ENCODE measurements at places on chromosomes 4 and X.

- DNase-seq, result no peak
Observed at GRCh38 chr4:78432896-78433295, 118.7 kb upstream of the ANXA3 start.

- DNase-seq, result no peak
Observed at GRCh38 chrX:137151403-137151802, 117.6 kb upstream of the GPR101 start.

DNA sequence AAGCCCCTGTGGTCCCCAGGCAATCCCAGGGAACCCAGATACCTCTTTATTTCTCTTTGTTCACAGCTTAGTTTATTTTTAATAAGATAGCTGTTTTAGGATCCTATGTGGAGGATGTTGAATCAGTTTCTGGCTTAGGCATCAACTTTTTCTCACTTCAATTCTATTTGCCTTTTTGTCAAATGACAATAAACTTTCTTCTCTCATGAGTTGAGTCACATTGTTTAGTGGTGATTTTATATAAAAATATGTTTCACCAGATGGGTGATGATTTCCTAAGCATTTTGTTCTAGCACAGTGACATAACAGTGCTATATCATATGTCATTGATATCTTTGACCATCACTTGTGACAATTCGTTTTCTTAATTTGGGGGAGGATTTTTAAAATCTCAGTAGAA, 198.1 kb upstream of the PUDP start:
- DNase-seq, result no peak

DNA sequence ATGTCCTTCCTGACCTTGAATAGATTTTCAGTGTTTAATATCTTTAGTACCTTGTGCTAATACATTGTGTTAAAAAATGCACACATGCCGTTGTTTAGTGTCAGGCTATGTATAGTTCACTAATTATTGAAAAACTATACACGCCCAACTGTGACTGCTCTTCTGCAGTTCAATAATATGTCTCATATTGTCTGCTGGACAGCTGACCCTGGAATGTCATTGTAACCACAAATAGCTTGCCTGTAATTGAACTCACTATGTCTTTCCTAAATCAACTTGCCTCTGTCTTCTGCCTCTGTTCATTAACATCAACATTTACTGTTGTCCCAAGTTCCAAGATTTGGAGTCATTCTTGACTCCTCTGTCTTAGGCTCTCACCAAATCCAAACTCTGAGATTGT, 114.5 kb downstream of the TMA16 start:
- DNase-seq, result no peak

GRCh38 chr4:23734000-23734399, 155.8 kb downstream of the PPARGC1A start:
- no peak for DNase-seq

- no peak for DNase-seq
Observed at GRCh38 chr4:3085948-3086670, 11.6 kb downstream of the HTT start.

DNA sequence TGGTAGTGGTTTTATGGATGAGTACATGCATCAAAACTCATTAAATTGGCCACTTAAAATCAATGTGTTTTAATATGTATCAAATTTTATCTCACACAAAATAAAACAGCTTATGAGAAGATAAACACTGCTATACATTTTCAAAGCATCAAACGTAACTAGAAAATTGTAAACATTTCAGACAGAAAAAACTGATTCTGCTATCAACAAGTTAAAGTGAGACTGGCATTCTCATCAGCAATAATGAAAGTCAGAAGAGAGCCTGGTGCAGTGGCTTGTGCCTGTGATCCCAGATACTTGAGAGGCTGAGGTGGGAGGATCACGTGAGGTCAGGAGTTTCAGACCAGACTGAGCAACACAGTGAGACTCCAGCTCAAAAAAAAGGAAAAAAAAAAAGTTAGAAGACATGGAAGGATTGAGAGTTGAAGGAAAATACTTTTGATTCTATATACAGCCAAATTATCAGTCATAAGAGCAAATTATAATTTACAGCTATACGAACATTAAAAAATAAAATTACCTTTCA, 2.9 kb downstream of the TBCK start:
- DNase-seq, result no peak

DNA sequence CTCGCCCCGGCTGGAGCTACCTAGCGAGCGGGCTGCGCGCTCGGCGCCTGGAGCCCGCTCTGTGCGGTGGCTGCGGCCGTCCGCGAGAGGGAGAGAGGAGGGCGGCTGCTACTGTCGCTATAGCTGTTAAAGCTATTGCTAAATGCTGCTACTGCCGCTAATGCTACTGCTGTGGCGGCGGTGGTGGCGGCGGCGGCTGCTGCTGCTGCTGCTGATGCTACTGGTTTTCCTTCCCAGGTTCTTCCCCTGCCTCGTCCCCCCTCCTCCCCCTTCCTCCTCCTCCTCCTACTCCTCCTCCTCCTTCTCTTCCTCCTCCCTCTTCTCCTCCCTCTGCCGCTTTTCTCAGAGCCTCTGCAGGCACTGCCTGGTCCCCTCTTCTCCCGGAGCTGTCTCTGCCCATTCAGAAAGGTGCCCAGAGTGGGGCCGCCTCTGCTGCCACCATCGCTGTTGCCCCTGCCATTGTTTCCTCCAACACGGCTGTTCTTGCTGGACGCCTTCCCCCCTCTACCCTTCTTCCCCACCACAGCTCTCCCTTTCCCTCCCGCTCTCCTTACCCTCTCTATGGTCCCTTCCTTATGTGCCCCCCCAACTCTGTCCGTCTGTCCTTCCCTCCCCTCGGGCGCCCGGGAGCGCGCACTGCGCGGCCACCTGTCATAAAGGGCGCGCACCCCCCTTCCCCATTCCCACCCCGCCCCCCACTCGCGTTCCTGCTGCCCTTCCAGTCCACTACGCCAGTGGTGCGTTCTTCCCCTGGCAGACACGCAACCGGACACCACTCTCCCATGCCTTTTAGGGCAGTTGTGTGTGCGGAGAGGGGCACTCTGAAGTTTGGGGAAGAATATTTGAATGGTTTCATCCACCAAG, at the start of gene NEXMIF:
NEXMIF (minus strand) TSS at position 228 of the 864 bp plus-strand sequence.
- no peak for DNase-seq

- DNase-seq, result no peak
Observed at GRCh38 chr4:183175631-183176232, 76.7 kb downstream of the WWC2 start.

- DNase-seq, result no peak
Observed at GRCh38 chrX:39603230-39603629, 494.5 kb downstream of the BCOR start.

DNA sequence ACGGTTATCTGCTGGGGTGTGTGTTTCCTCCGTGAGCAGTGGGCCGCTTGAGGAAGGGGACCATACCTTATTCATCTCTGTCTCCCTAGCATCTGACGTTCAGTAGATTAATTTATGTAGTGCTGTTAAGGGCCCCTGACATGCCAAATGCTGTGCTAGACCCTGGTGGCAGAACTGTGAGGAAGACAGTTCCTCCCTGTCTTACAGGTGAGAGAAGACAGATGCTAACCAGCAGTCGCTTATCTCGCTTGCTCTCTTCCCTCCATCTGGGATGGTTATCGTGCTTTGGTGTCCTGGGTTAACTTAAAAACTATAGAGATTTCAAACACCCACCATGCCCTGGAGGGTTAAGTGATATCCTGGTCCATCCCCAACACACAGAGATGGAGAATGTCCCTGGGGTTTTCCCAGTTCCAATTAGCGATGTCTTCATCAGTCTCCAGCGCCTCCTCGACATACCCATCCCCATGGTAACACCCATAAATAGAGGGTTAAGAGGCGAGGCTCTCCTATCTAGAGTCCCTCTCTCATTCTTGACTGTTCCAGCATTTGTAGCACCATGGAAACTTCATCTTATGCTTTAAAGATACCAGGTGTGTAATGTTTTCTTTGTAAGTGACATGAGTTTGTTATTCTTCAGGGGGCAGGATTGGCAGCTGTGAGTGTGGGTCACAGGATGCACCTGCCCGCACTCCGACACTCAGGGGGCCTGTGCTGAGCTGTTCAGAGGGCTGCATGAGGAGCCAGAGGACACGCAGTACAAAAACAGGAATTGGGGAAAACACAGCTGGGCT, 135.2 kb downstream of the STK32B start:
- no peak for DNase-seq

- no peak for DNase-seq
Observed at GRCh38 chr4:114108869-114109268, 129.4 kb upstream of the ARSJ start.

DNA sequence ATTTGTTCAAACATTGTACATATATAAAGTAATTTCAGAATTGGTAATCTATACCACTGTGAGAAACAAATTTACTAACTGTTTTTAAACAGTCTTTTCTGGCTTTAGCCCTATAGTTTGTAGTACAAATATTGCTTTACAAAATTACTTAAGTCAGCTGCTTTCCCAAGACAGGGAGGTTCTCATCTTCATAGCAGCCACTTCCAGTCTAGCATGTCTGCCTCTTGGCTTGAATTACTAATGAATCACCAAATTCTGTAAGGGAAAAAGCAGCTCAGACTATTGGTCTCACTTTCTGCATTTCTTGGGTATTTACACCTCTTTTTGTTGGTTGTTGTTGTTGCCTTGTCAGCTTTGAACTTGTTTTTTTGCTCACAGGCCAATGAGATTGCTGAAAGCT, 187.2 kb downstream of the NPFFR2 start:
- no peak for DNase-seq

DNA sequence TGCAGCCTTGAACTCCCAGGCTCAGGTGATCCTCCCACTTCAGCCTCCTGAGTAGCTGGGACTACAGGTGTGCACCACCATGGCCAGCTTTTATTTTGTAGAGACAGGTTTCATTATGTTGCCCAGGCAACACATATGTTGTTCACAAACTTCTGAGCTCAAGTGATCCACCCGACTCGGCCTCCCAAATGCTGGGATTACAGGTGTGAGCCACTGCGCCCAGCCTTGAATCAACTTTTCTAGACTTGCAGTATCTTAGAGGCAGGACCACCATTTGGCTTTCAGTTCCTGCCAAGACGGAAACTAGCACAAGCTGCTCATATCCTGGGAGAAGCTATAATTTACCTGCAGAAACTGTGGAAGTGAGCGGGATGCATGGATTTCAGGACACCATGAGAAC, 19.9 kb downstream of the NAT8L start:
- no peak for DNase-seq

DNA sequence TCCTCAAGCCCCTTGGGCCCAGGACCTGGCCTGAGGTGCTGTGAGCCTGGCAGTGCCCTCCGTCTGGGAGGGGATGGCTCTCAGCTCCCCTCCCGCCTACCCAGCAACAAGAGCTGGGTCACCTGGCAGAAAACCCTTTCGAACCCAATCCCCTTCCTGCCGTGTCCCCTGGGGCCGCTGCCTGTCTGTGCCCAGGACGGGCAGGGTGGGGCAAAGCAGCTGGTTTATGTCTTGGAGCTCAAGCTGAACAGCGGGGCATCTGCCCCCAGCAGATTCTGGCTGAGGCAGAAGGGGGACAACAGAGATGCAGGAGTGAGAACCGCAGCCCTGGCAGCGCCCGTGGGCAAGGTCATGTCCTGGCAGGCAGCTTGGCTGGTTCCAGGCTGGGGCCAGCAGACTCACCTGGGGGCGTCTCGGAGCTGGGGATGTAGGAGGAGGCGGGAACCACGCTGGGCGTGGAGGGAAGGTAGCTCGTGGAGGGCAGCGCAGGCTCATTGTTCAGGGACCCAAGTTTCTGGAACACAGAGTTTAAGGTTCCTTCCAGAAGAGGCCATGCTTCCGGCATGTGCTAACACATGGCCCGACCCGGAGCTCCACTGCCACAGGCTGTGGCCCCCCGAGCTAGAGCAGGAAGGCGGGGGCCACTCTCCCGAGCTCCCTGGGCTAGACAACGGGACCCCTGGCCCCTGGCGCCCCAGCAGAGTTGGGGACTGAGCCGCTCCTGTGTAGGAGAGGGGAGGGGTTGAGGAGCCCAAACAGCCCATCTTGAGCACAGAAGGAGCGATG, 24.2 kb downstream of the NELFA start:
- DNase-seq, result no peak

DNA sequence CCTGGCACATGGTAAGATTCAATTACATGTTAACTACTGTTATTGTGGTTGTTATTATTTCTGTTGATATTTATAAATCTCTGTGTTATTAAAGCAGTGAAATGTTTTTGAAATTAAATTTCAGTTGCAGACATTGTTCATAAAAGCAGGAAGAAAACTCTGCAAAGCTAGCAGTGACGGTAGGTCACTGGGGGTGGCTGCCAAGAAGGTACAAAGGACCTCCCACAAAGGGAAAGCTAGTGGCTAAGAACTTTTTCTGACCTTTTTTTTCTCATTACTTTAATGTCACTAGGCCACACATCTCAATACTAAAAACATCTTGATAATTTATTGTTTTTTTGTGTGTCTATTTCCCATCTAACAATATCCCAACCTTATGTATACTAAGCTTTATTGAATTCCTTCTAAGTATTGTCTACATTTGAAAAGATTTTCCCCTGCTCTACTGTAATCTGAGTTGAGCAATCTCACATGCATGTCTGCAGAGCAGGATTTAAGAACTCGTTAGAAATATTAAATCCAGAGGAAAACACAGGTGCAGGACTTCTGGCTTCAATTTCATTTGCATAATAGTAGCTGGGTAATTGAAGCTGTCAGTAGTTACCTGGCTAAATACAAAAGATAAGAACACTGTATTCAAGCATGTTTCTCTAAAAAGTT, 197.3 kb downstream of the CFAP299 start:
- DNase-seq, result no peak

DNA sequence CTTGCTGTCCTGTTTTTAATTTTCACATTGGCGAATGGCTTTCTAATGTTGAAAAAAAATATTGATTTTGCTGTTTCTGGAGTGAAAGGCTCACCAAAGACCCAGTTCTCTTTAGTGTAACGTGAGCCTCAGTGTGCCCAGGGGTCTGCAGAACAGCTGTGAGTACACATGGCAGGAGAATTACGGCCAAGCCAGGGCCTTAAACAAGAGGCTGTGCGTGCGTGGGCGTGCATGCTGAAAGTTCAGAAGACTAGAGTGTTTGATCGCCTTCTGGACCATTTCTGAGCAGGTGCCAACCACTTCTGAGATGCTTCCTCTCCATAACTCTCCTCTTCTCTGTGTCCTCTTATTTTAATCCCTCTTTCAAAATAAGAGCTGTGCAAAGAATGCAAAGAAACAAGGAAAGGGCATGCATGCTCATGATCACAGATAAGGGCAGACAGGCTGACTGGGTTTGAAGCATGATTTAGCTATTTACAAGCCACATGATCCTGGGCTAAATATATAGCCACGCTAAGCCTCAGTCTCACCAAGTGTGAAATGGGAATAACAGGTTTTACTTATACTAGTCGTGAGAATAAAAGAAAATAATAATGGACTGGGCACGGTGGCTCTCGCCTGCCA, 9.9 kb downstream of the PHEX start:
- DNase-seq, result no peak
